Vein endothelial cell (primary cell): ENCODE measurements at places on chromosomes 4 and X. TPM values are rescaled to one million over a fixed set of nuclear protein-coding genes. Genes with fewer than 3 reads are reported as not detected.

RASGEF1B gene
- 0.29 and 0.33 TPM in 2 replicates for total RNA-seq

RGS12 gene
- total RNA-seq = 47.6 and 66.0 TPM in 2 replicates

BMX gene
- 119 and 162 TPM in 2 replicates for total RNA-seq

SYTL4 gene
- total RNA-seq = 8.8 and 11.5 TPM in 2 replicates

SH2D1A gene
- not detected in 2 replicates for total RNA-seq

IL15 gene
- total RNA-seq = 0.65 and 1.4 TPM in 2 replicates

BGN gene
- 71.8 and 339 TPM in 2 replicates for total RNA-seq

UFSP2 gene
- total RNA-seq = 24.2 and 31.5 TPM in 2 replicates

RNF175 gene
- 0.10 TPM in 1 of 2 replicates, not detected in the other for total RNA-seq

PTTG2 gene
- not detected in 2 replicates for total RNA-seq

ADH1A gene
- not detected in 2 replicates for total RNA-seq

MAGEE1 gene
- 1.3 and 1.4 TPM in 2 replicates for total RNA-seq

GPC3 gene
- not detected in 2 replicates for total RNA-seq

MFSD8 gene
- total RNA-seq = 19.3 and 20.6 TPM in 2 replicates

FGD1 gene
- 6.0 and 8.8 TPM in 2 replicates for total RNA-seq

ART3 gene
- total RNA-seq = 0.33 TPM in 1 of 2 replicates, not detected in the other

ELK1 gene
- 18.0 and 19.1 TPM in 2 replicates for total RNA-seq

CCDC158 gene
- total RNA-seq = not detected in 2 replicates

ADH6 gene
- not detected in 2 replicates for total RNA-seq

AWAT2 gene
- under 0.01 and 0.19 TPM in 2 replicates for total RNA-seq

BANK1 gene
- 0.19 and 0.33 TPM in 2 replicates for total RNA-seq

RP2 gene
- 24.8 and 38.2 TPM in 2 replicates for total RNA-seq

XPNPEP2 gene
- not detected in 2 replicates for total RNA-seq

PTPN13 gene
- 0.33 and 1.6 TPM in 2 replicates for total RNA-seq

S100P gene
- not detected in 2 replicates for total RNA-seq

CLCN4 gene
- 14.0 and 15.3 TPM in 2 replicates for total RNA-seq

FGFR3 gene
- 0.33 and 0.38 TPM in 2 replicates for total RNA-seq

GABRB1 gene
- total RNA-seq = not detected in 2 replicates

CENPVL3 gene
- not detected in 2 replicates for total RNA-seq

NAP1L3 gene
- 0.86 and 0.98 TPM in 2 replicates for total RNA-seq

PDK3 gene
- total RNA-seq = 6.9 and 11.6 TPM in 2 replicates

CXCL1 gene
- 51.0 and 69.6 TPM in 2 replicates for total RNA-seq

TCEAL5 gene
- not detected in 2 replicates for total RNA-seq

NDP gene
- 0.33 and 0.48 TPM in 2 replicates for total RNA-seq

TMSB15B gene
- 6.2 and 8.9 TPM in 2 replicates for total RNA-seq

PAGE2 gene
- total RNA-seq = not detected in 2 replicates

NPY2R gene
- total RNA-seq = not detected in 2 replicates

TRPC3 gene
- not detected in 2 replicates for total RNA-seq

MED14 gene
- total RNA-seq = 31.4 and 44.5 TPM in 2 replicates

PPEF2 gene
- not detected in 2 replicates for total RNA-seq

SHROOM2 gene
- total RNA-seq = 15.5 and 17.0 TPM in 2 replicates

TAF7L gene
- 0.33 and 0.38 TPM in 2 replicates for total RNA-seq

NMU gene
- not detected in 2 replicates for total RNA-seq

VCX2 gene
- total RNA-seq = not detected in 2 replicates

GSTCD gene
- 13.4 and 20.9 TPM in 2 replicates for total RNA-seq

CNOT6L gene
- 39.8 and 45.8 TPM in 2 replicates for total RNA-seq

GIMD1 gene
- total RNA-seq = not detected in 2 replicates

STX18 gene
- total RNA-seq = 22.5 and 23.0 TPM in 2 replicates

CSN1S1 gene
- total RNA-seq = not detected in 2 replicates

TBX22 gene
- total RNA-seq = not detected in 2 replicates

ARMCX1 gene
- total RNA-seq = 23.8 and 26.2 TPM in 2 replicates

GABRQ gene
- not detected in 2 replicates for total RNA-seq

ANOS1 gene
- total RNA-seq = 0.76 and 4.2 TPM in 2 replicates

PHOX2B gene
- not detected in 2 replicates for total RNA-seq

MMRN1 gene
- 889 and 1,432 TPM in 2 replicates for total RNA-seq

XAGE1A gene
- not detected in 2 replicates for total RNA-seq

PRSS12 gene
- total RNA-seq = 3.3 and 7.3 TPM in 2 replicates

MAGEA2B gene
- not detected in 2 replicates for total RNA-seq
